ENCODE measurements at places on chromosomes 1 and 21.

DNA sequence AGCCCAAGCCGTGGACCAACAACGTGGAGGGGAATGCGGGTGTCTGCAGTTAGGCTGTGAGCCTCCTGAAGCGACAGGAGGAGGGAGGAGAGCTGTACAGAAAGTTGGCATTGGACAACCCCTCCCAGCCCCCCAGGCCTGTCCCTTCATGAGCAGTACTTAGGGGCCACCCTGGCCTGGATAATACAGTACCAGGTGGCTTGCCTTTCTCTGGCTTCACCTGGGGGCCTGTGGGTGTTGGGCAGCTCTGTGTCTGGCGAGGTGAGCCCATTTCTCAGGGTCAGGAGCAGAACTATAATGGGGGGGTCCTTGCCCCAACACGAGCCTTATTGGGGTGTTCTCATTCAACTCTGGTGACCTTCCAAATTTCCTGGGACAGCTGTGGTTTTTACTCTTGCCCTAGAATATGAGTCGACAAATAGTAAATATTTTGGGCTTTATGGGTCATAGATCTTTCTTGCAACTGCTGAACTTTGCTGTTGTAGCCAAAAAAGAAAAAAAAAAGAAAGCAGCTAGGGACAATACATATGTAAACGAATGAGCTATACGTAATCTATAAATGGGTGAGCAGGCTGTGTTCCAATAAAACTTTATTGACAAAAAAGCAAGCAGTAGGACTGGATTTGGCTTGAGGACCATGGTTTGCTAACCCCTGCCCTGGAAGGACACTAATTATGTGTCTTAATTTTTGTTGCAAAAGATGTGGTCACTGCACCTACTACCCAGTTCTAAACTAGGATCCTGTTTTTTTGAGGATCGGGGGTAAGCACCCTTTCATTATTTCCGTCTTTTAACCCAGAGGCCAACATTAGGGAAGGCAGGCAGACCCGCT lies 11.4 kb downstream of the COQ8A start:
- no peak for DNase-seq

DNA sequence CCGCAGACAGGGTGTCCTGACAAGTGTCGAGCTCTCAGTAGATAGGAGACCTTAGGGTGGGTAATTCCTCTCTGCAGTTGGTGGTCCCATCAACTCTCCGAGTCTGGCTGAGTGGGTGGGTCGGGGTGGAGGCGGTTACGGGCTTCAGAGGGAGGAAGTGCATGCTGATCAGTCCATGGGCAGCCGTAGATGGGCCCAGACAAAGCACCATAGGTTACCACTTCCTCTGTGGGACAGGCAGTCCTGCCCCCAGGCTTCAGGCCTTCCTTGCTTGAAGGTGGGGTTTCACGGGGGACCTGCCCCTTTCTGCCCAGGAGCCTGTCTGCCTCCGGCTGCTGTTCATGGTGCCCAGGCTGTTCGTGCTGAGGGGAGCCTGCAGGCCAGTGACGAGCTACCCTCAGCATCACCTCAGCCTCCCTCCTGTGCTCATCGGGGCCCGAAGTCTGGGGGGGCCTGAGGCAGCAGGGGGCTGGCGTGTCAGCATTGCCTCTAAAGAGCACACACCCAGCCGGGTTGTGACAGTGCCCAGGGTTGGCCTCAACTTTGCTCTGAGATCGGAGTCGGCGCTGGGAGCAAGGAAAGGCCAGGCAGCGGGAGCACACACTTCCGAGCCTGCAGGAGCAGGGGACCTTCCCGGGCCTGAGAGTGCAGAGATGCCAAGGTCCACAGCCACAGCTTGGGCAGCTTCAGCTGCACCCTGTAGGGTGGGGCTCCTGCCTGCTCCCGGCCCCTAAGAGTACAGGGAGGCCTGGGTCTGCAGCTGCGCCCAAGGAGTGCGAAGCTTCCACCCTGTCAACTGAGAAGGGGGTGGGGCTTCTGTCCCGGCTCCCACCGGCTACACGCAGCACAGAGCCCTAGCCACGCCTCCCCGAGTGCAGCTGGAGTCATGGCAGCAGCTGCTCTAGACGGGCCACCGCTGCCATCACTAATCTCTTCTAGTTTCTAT lies 225.4 kb upstream of the NRIP1 start:
- DNase-seq: no peak

- no peak for DNase-seq
Measured at GRCh38 chr1:5742801-5743200, 249.4 kb downstream of the NPHP4 start.

DNA sequence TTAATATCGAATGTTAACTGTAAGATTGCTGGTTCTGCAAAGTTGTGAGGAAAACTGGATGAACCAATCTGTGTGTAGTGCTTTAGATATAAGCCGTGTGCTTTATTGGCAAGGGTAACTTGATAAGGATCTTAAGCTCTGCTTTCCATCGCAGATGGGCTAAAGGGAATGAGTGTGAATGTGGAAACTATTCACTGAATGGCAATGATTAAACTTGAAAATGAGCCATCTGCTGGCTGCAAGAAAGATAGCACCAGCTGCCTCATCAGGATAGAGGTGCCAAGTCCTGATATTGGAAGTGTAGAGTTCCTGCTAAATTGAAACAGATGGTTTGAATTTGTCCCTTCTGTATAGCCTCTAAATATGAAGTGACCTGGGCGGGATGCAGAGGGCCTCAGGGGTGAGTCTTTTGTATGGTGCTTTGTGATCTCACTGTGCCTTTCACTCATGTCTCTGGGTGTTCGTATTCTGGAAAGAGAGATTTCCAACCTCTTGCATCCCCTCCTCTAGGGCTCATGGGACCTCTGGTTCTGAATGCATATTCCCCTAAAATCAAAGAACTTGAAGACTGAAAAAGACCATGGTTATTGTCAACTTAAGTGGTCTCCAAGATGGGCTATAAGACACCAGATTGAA lies 9.2 kb downstream of the FCRL3 start:
- DNase-seq: no peak

GRCh38 chr1:54811066-54811465 lies 9.9 kb upstream of the TTC22 start:
- peak; percentile 22 for DNase-seq
